HT1080 (cell line): ENCODE measurements at places on chromosomes 7 and 10. TPM values are rescaled to one million over a fixed set of nuclear protein-coding genes. Genes with fewer than 3 reads are reported as not detected.

DNA sequence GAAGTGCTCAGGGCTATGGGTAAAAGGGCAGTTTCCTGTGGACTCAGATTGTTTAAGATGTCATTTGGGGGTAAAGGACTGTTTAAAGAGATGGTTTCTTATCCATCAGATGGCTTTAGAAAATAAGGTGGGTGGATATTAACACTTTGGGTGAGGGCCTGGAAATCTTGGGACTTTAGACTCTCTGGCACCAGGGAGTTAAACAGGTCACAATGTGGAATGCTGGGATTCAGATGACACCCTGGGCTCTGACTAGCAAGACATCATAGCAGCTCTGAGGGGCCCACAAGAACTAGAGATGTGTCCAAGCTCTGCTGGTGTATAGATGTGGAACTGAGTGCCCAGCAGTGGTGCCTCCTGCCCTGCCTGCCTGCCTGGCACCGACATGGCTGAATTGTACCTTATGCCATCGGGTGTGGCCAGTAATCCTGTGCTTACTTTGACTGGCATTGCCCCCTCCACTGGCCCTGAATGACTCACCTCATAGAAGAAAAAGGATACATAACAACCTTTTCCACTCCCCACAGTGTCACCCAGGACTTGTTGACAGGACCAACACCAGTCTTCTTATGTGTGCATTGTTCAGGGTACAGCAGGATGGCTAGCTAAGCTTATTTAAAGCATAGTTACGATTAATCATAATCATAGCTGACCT lies 100.0 kb upstream of the PRR15 start:
- no peak for DNase-seq

Gene EBF3
- not detected in 2 replicates for total RNA-seq

DNA sequence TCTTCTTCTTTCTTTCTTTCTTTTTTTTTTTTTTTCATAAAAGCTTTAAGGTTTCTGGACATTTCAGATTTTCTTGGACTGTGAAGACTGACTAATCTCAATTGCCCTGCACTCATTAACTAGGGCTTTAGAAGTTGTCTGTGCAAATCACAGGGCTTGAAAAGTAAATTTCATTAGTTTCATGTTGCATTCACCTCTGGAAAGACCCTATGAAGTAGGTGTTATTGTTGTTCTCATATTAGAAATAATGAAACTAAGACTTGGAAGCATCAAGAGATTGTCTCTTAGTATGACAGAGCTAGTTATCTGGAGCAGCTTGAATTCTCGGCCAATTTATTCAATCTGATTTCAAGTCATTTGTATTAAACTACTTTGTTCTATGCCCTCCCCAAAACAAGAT lies 28.2 kb upstream of the SEMA3D start:
- DNase-seq = no peak

Gene CPVL
- 0.50 and 0.90 TPM in 2 replicates for total RNA-seq

DNA sequence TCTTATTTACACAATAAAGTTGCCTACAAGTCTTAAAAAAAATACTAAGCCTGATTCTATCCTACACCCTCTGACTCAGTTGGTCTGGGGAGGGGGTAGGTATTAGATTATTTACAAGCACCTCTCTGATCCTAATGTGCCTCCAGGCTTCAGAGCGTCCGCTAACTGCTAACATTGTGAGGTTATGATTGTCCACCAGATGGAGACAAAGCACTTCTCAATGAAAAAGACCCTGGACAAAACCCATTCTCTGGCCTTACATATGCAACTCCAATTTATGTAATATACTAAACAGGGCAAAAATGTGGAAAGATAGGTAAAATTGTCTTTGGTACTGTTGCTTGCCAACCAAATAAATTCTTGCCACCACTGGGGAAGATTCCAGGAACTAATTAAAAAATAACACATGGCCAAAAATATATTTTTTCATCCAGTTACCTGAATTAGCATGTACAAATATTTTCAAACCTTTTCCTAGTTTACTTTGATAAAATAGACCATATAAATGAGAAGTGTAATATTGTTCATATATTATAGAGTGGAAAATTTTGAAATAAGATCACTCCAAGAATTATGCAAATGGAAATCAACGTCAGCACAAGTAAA lies 92.4 kb downstream of the KIF20B start:
- peak; percentile 70 for DNase-seq

Gene CPN1
- not detected in 2 replicates for total RNA-seq

Gene SPDYE18
- not detected in 2 replicates for total RNA-seq

- peak; percentile 10 for DNase-seq
Measured at GRCh38 chr10:51063659-51064535, 10.4 kb upstream of the PRKG1 start.

DNA sequence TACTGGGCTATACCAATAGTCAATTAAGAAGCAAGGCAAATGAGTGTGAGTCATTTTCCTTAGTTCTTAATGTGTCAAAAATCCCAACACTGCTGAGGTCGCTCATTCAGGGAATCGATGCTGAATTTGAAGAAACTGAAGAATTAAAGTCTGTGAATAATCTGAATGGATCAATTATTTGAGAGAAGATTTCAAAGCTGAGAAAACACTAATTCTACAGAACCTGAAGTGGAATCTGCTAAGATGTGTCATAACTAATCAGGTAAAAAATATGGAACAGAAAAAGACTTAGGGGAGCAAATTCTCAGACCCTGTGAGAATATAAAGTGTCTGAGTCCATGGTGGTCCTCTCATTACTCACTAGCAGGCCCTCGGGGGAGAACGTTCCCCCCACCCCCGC lies 125.6 kb downstream of the DIP2C start:
- DNase-seq = no peak

DNA sequence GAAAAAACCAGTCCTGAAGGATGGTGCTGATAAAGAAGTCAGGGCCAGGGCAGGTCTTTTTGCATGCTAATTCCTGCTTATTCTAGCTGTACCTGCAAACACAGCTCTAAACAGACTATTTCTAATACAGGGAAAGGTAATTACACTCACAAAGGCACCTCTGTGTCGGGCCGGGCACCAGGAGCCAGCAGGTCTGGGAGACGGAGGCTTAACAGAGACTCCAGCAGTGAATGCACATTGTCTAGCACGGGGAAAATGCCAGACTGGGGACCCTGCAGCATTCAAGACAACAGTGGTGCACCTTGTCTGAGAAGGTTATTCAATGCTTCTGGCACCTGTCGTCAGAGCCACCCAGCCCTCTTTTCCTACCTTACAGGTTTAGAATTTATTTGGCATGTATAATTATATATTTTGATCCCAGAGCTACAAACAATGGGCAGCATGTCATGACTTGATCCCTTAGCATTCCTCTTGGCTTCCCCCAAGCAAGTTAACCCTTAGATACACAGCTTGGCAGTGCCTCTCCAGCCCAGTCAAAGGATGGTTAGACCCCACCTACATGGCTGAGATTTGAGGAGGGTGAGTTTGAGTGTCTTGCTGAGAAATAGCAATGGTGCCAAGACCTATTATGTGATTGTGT lies 185.2 kb downstream of the SLC25A13 start:
- DNase-seq = no peak

Gene GNAI1
- 25.7 and 36.2 TPM in 2 replicates for total RNA-seq

GRCh38 chr7:45993621-45994020 lies 72.5 kb upstream of the IGFBP3 start:
- DNase-seq = no peak

DNA sequence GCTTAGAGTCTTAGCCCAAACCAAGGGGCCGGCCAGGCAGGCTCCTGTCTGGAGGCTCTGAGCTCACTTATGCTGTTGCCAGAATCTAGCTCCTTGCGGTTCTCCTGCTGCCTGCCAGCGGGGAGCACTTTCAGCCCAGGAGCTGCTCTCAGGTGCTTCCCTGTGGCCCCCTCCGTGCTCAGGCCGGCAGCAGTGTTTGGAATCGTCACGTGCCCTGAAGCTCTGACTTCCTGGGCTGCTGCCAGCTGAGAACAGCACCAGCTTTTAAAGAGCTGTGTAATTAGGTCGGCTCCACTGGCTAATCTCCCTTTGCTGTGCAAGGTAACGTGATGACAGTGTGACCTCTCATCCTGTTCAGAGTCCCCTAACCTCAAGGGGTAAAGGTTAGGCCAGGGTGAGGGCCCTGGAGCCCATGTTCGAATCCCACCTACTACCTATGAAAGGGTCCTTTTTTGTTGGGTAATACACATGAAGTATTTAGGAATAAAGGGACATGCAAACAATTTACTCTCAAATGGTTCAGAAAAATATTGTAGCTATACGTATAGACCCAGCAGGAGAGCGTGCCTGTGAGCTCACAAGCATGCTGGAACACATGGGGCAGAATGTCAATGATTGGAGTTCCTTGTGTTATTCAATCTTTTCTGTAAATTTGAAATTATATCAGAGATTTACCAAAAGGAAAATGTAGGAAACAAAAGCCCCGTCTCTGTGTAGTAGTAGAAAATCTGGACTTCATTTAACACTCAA lies 16.6 kb downstream of the ZNF862 start:
- DNase-seq = peak; percentile 40

DNA sequence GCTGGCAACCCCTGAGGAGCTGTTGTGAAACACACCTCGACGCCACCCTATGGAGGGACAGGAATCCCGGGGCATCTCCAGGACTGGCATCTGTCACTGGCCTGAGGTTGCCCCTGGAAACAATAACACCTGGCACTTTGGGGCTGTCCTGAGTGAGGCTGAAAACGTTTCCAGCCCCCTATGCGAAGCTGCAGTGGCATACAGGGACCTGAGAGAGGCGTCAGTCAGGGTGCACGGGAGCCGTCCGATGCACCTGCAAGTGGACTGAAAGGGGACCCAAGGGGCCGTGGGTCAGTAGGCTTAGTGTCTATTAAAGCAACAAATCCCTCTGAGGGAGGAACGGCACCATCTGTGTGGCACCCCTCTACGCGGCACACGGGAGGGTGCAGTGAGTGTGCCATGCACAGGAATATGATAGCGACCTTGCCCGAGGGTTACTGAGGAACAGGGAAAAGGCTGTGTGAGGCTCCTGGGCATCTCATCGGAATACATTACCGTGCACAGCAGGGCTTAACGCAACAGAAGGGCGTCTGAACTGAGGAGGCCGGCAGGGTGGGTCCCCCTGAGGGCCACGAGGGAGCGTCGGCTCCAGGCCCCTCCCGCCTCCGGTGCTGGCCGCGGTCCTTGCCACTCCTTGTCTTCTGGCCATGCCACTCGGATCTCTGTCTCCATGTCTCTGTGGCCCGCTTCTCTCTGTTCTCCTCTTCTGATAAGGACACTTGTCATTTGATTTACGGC lies 50.4 kb downstream of the FOXL3 start:
- DNase-seq = no peak

DNA sequence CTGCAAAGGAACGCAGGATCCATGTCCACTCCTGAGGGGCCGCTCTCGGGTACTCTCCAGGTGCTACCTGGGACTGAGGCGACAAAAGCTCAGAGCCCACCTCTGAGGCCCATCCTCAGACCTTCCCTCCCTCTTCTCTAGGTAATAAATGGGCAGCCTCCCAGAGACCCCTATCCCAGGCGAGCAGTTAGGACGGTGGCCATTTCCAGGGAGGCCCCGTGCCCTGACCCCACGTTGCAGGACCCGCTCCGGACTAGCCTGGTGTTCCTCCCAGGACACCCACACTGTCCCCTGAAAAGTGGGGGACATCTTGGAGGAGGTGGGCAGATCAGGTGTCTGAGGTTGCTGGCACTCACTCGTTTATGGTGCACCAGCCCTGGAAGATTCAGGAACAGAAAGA lies 44.3 kb downstream of the PRKAG2 start:
- DNase-seq = no peak

GRCh38 chr7:36118344-36118743 lies 34.7 kb upstream of the EEPD1 start:
- DNase-seq = no peak

DNA sequence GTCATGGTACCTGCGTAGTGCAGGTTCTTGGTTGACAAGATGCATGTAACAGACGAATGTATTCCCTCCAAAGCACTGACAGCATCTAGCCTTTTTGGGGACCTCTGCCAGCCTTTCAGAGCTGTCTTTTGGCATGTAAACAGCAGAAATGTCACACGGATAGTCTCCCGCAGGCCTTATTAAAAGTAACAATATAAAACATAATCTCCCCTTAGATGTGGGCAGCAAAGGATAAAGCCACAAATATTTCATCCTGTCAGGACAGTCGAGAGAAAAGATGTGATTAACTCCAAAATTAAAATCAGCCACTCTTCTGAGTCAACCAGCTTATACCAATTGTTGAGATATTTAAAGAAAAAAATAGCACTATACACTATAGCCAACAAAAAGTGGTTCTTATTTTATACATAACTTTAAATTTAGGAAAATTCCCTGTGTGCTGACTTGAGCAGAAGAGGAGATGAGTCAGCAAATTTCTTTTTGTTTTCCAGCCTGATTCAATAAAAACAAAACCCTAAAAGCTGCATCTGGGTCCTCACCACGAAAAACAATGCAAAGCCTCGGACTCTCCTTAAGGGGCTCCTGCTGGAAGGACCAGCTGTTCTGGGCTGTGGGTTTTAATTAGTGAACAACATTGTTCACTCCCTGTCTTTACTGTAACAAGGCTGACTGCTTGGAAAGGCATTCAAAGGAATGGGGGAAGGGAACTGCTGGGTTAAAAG lies 240.2 kb downstream of the ADAM12 start:
- DNase-seq = peak; percentile 36

Gene CALML5
- total RNA-seq = 1.4 TPM in 1 of 2 replicates, not detected in the other

- peak; percentile 73 for DNase-seq
Measured at GRCh38 chr7:119175911-119176627, 951.6 kb downstream of the ANKRD7 start.

DNA sequence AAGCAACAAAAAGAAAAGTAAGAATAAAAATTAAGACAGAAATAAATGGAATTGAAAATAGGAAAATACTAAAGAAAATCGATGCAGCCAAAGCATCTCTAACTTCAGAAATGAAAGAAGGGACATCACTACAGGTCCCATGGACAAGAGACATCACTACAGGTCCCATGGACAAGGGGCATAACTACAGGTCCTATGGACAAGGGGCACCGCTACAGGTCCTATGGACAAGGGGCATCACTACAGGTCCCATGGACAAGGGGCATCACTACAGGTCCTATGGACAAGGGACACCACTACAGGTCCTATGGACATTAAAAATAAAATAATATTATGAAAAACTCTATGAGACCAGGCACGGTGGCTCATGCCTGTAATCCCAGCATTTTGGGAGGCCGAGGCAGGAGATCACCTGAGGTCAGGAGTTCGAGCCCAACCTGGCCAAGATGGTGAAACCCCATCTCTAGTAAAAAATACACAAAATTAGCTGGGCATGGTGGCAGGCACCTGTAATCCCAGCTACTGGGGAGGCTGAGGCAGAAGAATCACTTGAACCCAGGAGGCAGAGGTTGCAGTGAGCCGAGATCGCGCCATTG lies 101.0 kb upstream of the DNAAF5 start:
- no peak for DNase-seq

DNA sequence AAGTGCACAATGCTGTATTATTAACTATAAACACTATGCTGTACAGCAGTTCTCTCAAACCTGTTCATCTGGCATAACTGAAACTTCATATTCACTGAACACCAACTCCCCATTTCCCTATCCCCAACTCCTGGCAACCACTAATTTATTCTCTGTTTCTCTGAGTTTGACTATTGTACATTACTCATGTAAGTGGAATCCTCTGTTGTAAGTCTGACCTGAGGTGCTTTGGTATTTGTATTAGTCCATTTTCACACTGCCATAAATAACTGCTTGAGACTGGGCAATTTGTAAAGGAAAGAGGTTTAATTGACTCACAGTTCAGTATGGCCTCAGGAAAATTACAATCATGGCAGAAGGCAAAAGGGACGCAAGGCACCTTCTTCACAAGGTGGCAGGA lies 266.3 kb downstream of the PPP1R3A start:
- peak; percentile 42 for DNase-seq

- no peak for DNase-seq
Measured at GRCh38 chr10:128804411-128804810, 662.6 kb upstream of the MGMT start.
